Stimulated activated CD8-positive, alpha-beta memory T cell treated with anti-CD3 and anti-CD28 coated beads, Interleukin-2, amount 100 ng/mL, for 1 hour (primary cell): ENCODE measurements at places on chromosomes 12 and 14.

DNA sequence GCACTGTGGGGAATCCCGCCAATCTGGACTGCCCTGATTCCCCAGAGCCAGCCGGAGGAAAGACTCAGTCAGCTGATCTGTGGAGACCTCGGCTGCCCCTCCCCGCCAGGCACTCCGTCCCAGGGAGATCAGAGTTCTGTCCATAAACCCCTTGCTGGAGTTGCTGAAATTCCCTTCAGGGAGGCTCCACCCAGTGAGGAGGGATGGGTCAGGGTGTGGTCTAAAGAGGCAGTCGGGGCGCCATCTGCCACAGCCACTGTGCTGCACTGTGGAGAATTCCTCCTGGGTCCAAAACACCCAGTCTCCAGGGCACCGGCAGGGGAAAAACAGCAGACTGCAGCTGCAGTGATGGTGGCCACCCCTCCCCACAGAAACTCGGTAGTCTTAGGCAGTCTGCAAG, 1922.3 kb upstream of the FLRT2 start:
- DNase-seq, result no peak

GRCh38 chr14:91897106-91897701, 29.9 kb upstream of the TC2N start:
- DNase-seq, result no peak

- no peak for DNase-seq
Measured at GRCh38 chr12:1760566-1761382, 59.6 kb upstream of the LRTM2 start.

- no peak for DNase-seq
Measured at GRCh38 chr14:70018713-70019211, 139.5 kb downstream of the SMOC1 start.

- DNase-seq, result no peak
Measured at GRCh38 chr12:132600048-132601032, 10.0 kb downstream of the LRCOL1 start.

- DNase-seq, result no peak
Measured at GRCh38 chr12:29732191-29732590, 51.6 kb downstream of the TMTC1 start.

DNA sequence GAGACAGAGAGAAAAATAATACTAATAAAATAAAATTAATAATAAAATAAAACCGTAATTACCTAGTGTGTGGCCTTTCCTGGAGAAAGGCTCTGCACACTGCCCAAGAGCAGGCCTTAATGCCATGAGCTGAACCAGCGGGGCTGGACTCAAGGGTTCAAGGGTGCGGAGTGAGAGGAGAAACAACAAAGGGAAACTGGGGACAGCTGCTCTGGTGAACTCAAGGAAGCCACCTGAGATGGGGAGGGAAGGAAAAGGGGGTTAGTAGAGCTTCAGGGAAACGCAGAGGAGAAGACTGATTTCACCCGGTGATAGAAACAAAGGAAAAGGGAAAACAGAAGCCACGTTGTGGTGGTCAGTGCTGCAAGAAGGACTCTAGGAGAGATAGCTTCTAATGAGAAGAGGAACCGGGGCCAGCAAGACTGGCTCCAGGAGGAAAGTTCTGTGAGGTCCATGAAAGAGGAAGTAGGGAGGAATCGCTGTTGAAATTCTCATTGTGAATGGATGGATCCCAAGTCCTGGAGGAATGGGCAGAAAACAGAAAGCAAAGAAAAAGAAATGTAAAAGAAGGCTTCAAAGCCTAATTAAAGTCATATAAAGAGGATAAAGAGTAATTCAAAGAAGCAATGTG, 48.3 kb upstream of the BCL2L14 start:
- no peak for DNase-seq

DNA sequence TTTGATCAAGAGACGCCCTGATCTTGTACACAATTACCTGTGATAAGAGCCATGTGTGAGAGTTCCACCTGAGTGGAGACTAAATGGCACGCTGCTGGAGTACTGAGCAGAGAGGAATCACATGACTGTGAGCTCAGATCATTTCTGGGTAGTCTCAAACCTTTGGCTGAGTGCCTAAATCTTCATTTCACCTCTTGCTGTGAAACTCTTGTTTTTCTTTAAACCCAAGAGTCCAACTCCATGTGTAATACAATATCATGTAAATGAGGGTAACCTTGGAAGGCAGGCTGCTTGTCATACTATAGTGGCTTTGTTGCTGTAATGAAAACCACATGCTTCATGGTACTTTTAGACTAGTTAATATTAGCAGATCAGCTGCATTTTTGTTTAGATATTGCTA, 156.9 kb downstream of the CAND1 start:
- no peak for DNase-seq

GRCh38 chr12:80590085-80590484, 117.3 kb upstream of the MYF6 start:
- DNase-seq, result no peak

DNA sequence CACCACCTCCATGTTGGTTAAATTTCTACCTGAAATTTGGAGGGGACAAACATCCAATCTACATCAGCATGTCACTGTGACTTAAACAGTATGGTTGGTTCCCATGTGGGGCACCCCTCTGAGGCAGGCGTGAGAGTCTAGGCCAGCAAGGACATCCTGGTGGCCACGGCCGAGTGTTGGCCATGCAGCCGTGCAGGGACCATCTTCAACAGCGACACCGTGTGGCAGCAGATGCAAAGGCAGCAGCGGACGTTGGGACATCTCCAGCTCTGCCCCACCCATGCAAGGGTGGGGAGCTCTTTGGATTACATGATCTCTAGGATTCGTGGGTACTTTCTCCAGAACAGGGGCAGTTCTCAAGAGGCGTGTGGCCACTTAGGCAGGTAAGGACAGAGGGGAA, 49.8 kb downstream of the NOC4L start:
- DNase-seq, result no peak

GRCh38 chr12:26153421-26154154, 28.8 kb upstream of the BHLHE41 start:
- DNase-seq, result no peak

DNA sequence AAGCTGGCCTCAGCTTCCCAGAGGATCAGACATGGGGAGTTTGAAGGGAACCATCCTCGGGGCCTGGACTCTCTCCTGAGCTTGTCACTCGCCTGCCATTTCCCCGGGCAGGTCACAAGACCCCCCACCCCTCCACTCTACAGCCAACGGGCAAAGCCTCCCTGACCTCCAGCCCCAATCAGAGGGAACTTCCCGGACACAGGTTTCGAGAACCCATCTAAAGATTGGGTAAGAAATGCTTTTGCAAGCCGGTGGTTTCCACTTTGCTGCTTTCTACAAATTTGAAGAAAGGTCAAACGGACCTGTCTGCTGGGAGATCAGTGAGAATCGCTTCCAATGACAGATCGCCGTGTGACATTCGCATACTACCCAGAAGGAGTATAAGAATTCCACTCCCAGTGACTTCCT, 89.6 kb downstream of the SCARB1 start:
- no peak for DNase-seq

- DNase-seq, result no peak
Measured at GRCh38 chr12:125651625-125652024, 586.4 kb downstream of the AACS start.

DNA sequence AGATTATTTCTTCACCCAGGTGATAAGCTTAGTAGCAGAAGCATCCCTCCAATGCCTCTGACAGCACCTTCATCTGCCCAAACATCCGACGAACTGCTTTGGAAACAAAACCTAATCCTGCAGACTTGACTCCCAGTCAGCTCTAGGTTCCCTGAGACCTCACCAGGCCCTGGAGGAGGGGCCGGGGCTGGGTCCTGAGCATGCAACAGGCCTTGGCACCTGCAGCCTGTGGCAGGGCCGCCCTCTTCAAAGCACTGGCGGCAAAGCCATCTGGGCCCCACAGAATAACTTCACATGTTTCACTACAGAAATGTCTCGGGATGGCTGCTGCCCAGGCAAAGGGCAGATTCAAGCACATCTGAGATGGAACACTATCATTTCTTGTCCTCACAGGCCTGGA, 133.3 kb downstream of the PIWIL1 start:
- no peak for DNase-seq

GRCh38 chr12:1122786-1123185, 131.8 kb downstream of the ERC1 start:
- DNase-seq, result peak; percentile 2

DNA sequence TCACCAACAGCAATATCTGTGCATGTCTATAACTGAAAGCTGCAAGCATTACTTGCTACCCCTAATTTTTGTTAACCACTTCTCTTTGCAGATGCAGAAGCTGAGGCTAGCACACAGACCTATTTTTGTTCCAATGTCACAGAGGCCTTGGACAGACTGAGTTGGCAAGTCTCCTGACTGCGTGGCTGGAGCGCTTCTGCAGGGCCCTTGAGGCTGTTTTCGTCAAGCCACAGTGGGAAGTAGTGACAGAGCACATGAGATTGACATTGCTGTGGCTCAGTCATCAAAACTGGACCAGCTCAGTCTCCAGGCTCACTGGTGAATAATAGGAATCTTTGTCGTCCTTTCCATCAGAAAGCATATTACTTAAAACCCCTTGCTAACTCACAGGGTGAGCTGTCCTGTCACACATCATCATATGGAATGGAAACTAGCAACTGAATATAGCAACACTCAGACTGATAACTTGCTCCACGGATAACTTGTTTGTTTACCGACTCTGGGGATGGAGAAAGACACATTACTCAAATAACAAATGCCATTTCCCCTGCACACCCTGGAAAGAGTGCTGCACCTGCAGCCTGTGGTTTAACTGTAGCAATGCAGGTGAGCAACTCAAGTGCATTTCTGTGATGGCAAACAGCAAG, 43.6 kb upstream of the DDX11 start:
- DNase-seq, result no peak

DNA sequence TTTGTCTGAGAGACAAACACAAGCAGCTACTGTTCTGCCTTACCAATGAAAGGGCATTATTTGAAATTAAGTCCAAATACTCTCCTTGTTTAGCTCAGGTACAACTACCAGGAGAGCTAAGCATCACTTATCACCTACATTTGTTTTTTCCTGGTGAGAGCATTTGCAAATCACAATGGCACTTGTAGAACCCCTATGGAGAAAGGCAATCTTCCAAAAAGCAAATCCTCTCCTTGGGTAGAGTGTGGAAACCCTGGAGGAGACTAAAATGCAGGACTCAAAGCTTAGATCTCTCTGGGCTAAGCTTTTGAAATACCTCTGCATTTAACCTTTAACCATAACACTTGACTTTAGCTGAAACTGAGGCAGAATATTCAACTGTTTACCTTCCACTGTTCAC, 20.8 kb downstream of the GTSF1 start:
- DNase-seq, result no peak

GRCh38 chr14:79442786-79443185, 768.5 kb downstream of the DIO2 start:
- DNase-seq, result no peak

DNA sequence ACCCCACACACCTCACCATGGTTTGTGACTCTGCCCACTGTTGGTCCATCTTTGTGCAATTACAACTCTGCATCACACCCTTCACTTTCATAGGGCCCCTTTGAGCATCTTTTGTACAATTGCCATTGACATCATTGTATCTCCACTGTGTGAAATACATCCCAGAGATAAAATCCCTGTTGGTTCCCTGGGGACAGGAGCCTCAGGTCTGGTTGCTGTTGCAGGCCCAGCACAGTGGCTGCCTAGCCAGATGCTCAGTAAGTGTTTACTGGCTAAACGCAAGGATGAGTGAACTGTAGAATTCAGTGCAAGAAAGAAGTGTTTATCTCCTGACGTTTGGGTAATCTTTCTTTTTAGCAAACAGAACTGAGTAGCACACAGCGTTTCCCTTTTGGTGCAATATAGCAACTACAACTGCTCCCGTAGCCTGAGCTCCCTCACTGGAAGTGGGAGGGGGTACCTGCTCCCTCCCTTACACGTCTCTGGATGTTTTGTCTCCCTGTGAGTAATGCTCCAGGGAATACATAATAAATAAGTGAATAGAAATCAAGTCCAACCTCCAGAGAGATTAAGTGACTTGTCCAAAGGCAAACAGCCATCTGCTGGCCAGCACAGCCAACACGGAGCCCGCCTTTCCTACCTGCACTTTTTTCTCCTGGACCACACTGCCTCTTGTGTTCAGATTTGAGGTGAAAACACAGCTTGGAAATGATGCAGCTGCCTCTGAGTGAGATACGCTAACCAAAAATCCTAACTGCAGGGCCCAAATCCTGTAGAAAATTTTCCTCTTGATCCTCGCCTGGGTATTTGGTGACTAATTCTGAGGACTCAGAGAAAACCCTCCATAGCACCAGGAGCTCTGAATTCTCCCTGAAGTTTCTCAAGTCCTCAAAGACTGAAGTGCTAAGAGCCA, 27.4 kb downstream of the GALNT16 start:
- DNase-seq, result no peak

DNA sequence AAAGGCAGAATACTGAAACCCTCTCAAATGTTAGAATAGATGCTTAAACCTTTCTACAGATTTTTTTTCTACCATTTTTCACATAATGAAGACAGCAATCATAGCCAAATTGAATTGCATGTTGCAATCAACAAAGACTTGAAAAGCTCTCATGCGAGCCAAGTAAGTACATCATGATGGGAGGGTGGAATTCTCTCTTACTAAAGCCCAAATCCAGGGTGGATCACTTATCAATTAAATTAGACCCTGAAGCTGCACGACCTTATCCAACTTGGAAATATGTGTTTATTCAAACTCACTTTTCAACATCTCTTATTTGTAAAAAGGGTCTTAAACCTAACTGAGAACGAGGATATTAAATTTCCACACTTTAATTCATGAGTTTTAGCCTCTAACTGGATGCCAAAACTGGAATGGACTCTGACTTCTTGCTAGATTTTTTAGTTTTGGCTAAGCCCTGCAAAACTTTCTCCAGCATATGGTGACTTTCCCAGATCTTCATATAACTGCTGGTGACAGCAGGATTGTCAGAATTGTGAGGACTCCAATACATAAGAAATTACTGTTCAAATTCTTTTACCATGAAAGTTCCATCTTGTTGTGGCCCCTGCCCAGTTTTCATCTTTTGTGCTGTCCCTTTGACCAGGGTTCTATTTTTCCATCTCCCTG, 53.6 kb downstream of the HECTD4 start:
- DNase-seq, result no peak

DNA sequence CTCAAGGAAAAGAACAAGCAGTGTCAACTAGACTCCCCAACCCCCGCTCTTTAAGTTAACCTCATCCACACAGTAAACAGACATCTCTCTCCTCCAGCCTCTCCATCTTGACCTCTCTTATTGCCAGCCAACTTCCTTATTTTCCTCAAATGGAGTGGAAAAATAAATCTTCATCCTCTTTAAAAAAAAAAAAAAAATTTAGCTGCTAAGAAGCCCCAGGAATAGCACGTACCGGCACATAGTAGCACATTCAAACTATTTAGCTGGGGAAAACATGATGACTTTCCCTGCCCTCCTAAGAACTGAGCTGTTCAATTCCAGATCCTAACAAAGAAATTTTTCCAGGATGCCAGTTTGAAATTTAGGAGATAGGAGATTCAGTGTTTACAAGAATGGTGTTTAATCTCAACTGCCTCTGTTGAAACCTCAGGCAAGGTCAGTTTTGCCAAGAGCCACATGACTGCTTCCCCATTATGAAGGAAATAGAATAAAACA, 90.8 kb downstream of the EPS8 start:
- no peak for DNase-seq
